Vein endothelial cell (primary cell): ENCODE measurements at places on chromosomes 3 and 15. TPM values are rescaled to one million over a fixed set of nuclear protein-coding genes. Genes with fewer than 3 reads are reported as not detected.

DNAJA4 gene
- total RNA-seq: 3.6 and 3.7 TPM in 2 replicates

MTHFS gene
- 10.1 and 10.2 TPM in 2 replicates for total RNA-seq

GABRR3 gene
- not detected in 2 replicates for total RNA-seq

FBN1 gene
- 103 and 127 TPM in 2 replicates for total RNA-seq

PARP14 gene
- total RNA-seq: 55.1 and 78.7 TPM in 2 replicates

RASL12 gene
- not detected in 2 replicates for total RNA-seq

DAPK2 gene
- 9.1 and 13.5 TPM in 2 replicates for total RNA-seq

TMEM212 gene
- not detected in 2 replicates for total RNA-seq

CATSPER2 gene
- total RNA-seq: 0.48 and 1.6 TPM in 2 replicates

ZNF385D gene
- total RNA-seq: 0.33 and 0.67 TPM in 2 replicates

CDHR4 gene
- total RNA-seq: not detected in 2 replicates

ABCF3 gene
- 31.9 and 40.5 TPM in 2 replicates for total RNA-seq

CHST13 gene
- total RNA-seq: not detected in 2 replicates

SLC22A13 gene
- under 0.01 and 0.29 TPM in 2 replicates for total RNA-seq

GP9 gene
- total RNA-seq: not detected in 2 replicates

CORO2B gene
- 4.2 and 4.6 TPM in 2 replicates for total RNA-seq

CHD2 gene
- 72.8 and 81.6 TPM in 2 replicates for total RNA-seq

ALG3 gene
- total RNA-seq: 30.5 and 40.5 TPM in 2 replicates

SPSB4 gene
- not detected in 2 replicates for total RNA-seq

PAK6 gene
- total RNA-seq: not detected in 2 replicates

TM4SF18 gene
- 91.5 and 264 TPM in 2 replicates for total RNA-seq

KBTBD13 gene
- total RNA-seq: not detected in 2 replicates

GPR62 gene
- total RNA-seq: under 0.01 and 0.10 TPM in 2 replicates

AP2M1 gene
- total RNA-seq: 389 and 410 TPM in 2 replicates

PLSCR2 gene
- not detected in 2 replicates for total RNA-seq

NEIL1 gene
- total RNA-seq: 24.8 and 32.6 TPM in 2 replicates

OXTR gene
- total RNA-seq: 0.29 and 0.65 TPM in 2 replicates

MYRIP gene
- total RNA-seq: 17.2 and 18.3 TPM in 2 replicates

RGMA gene
- 0.10 TPM in 1 of 2 replicates, not detected in the other for total RNA-seq

RTP4 gene
- 0.86 and 2.0 TPM in 2 replicates for total RNA-seq

AQP9 gene
- not detected in 2 replicates for total RNA-seq

SPINK8 gene
- not detected in 2 replicates for total RNA-seq

CRABP1 gene
- not detected in 2 replicates for total RNA-seq

P2RY14 gene
- not detected in 2 replicates for total RNA-seq

EPM2AIP1 gene
- 14.0 and 18.8 TPM in 2 replicates for total RNA-seq

IQCF5 gene
- not detected in 2 replicates for total RNA-seq

PDZRN3 gene
- 0.33 TPM in 1 of 2 replicates, not detected in the other for total RNA-seq

CLN6 gene
- total RNA-seq: 21.6 and 28.4 TPM in 2 replicates

ZNF660 gene
- total RNA-seq: 0.65 and 1.4 TPM in 2 replicates

WDR49 gene
- total RNA-seq: under 0.01 and 0.10 TPM in 2 replicates

SLC9C1 gene
- 0.10 and 0.33 TPM in 2 replicates for total RNA-seq
